Activated CD8-positive, alpha-beta memory T cell treated with anti-CD3 and anti-CD28 coated beads for 4 hours (primary cell): ENCODE measurements at places on chromosomes 3 and 15.
A peak's percentile ranks its signal among the peaks of the same experiment; 100 is the strongest.

DNA sequence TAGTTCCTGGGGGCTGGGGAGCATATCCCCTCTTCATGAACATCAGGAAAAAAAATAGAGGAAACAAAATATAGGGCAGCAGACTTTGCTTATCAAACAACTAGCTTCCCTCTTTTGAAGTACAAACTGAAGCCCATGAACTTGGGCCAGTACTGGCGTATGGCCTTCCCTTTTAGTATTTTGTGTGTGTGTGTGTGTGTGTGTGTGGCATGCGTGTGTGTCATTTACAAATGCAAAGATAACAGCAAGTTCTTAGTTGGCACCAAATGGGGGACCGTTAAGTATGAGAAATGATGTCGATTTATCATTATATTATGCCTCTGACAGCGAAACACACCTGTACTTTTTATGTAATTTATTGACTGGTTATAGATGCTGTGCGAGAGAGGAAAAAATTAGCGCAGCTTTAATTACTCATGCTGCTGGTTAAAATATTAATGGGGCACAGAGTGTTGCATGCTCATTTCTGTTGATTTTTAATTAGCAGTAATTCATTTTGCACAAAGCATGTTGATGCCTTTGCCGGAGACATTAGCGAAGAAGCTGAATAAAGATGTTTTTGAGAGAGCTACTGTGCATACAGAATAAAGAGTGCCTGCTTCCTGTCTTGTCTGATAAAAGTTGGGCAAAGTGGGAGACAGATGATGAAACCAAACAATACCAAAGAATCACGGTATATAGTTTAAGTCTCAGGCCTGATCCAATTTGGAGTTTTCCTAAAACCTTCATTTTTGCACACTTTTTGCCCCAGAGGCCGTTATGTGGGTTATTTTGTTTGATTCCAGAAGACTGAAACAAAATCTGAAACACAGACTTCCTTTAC, 297.1 kb downstream of the SATB1 start:
- no peak for DNase-seq

DNA sequence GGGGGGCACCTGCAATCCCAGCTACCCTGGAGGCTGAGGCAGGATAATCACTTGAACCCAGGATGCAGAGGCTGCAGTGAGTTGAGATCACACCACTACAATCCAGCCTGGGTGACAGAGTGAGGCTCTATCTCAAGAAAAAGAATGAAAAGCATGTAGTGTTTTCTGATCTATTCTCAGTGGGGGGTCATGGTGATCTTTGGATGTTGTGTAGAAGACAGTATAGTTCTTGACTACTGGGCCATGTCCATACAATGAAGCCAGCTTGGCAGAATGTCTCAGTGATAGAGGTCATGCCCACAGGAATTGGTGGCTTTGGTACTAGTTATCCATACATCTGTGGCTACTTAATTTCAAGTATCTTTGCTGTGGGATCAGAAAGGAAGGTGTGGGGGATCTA, 26.8 kb upstream of the NANOGP8 start:
- DNase-seq = no peak

- no peak for DNase-seq
Observed at GRCh38 chr15:65032801-65033537, 3.5 kb upstream of the MTFMT start.

DNA sequence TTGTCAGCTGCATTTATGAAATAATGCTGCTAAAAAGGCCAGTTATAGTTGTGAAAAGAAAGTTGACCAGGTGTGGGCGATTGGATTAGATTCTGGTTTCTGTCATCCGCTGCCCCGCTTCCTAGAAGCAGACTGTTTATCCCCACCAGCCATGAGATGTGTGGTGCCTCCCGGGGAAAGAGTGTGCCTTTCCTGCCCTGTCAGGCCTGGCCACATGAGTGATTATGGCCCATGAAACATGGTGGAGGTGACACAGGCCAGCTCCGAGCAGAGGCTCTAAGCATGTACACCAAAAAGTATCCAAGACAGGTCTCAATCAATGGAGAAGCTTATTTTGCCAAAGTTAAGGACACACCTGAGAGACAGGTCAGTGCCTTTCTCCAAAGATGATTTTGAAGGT, 85.4 kb upstream of the ABHD2 start:
- DNase-seq = no peak

DNA sequence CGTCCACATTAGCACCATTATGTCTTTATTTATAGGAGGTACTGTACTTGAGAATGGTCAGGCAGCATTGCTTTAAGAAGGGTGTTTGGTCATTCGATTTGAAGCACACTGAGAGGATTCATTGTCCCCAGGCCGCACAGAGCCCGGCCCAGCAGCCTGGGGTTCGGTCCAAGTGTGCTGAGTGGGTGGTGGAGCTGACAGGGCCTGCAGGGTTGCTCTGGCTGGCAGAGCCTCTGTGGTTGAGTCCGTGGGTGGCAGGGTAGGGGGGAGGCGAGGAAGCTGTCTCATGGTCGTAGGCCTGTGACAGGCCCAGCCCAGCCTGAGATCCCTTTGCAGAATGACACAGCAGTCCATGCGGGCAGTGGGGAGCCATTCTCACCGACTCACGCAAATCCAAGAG, 227.7 kb upstream of the TOPAZ1 start:
- no peak for DNase-seq

DNA sequence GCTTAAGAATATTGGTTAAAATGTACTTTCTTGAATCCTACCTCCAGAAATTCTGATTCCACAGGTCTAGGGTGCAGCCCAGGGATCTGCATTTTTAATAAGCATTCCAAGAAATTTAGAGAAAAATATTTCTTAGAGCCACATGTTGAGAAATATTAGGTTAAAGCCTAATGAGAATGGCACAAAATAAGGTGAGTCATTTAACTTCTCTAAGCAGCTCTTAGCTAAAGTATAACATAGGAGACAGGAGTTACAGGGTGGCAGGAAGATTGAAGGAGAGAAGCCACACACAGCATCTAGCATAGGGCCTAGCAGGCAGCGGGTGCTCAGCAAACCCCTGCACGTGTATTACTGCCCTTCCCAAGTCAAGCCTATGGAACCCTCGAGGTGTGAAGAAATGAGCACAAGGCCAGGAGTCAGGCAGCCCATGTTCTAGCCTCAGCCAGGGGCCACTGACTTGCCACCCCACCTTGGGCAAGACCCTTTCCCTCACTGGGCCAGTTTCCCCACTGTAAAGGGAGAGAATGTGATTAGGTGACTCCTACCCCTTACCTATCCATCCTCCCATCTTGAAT, 197.1 kb upstream of the TLE3 start:
- DNase-seq = no peak

DNA sequence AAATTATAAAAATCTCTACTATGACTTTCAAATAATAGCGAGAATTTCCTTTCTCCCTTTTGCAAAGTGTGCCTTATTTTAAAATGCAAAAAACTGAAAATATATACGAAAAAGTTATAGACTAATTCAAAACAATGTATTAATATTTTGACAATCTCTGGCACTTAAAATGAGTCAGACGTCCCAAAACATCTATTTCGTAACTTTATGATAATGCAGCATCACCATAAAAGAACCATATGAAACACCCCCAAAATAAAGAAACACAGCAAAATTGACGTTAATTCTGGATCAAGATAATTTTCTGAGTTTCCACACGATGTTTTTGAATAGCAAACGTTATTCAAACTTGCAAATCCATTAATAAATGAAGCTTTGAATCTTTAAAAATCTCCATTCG, 1.0 kb downstream of the COPS2 start:
- DNase-seq = no peak

- DNase-seq = no peak
Observed at GRCh38 chr3:149751551-149751950, 738 bp downstream of the COMMD2 start.

GRCh38 chr3:13415997-13416793, 3.9 kb downstream of the NUP210 start:
- DNase-seq = no peak

- no peak for DNase-seq
Observed at GRCh38 chr3:33392703-33393125, 47.5 kb downstream of the UBP1 start.

DNA sequence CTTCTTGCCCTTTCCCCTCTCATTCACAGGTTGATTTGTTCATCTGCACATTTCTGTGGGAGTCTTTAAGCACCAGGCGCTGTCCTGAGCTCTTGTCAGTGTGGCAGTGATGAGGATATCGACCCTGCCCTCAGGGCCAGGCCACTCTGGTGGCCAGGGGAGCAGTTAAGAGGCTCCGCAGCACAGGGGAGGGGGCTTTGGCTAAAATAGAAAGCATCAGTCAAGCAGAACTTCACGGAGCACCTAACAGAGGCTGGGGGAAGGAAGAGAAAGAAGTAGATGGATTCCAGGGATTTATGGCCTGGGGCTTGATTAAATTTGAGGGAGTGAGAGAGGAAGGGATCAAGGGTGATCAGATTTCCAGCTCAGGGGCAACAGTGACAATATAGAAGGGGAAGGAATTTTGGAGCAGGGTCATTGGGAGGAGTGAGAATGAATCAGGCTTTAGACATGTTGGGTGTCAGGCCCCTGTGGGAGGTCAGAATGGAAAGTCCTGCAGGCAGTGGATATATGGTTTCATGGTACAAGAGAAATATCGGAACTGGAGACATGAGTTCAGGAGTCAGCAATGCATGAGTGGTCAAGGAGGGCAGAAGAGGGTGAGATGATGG, 73.0 kb upstream of the GLCE start:
- no peak for DNase-seq

DNA sequence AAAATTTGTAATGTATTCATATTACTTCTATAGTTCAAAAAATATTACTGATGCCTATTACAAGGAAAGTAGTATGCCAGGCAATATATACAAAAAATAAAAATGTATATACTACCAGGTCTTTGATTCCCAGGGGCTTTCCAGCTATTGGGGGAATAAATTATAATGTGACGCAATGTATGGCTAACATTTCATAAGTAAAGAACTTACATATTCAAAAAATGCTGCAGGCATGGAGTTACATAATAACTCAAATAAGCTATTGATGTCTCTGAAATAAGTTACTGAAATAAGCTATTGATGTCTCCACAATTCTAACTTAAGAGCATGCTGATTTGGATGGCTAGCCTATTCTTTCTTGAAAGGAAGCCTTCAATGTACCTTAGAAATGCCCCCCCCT, 30.2 kb downstream of the MCCC1 start:
- DNase-seq = no peak

GRCh38 chr15:52102463-52102862, 10.1 kb downstream of the BCL2L10 start:
- no peak for DNase-seq

- DNase-seq = no peak
Observed at GRCh38 chr15:47577000-47577399, 140.3 kb upstream of the SEMA6D start.

DNA sequence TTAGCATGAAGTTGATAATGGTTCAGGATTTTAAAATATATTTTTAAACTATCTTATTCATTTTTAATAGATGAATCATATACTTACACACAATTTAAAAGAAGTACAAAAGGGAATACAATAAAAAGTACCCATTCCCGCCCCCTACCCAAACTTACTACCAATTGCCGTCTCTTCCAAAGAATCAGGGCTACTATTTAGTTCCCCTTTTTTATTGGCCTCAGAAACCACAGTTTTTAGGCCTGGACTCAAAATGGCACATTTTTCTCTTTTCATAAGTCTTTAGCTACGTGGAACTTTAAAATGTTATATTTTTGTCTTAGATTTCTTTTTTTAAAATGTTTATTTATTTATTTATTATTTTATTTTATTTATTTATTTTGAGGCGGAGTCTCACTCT, 18.0 kb downstream of the LRRK1 start:
- no peak for DNase-seq

GRCh38 chr3:177831361-177831760, 634.1 kb upstream of the TBL1XR1 start:
- no peak for DNase-seq

DNA sequence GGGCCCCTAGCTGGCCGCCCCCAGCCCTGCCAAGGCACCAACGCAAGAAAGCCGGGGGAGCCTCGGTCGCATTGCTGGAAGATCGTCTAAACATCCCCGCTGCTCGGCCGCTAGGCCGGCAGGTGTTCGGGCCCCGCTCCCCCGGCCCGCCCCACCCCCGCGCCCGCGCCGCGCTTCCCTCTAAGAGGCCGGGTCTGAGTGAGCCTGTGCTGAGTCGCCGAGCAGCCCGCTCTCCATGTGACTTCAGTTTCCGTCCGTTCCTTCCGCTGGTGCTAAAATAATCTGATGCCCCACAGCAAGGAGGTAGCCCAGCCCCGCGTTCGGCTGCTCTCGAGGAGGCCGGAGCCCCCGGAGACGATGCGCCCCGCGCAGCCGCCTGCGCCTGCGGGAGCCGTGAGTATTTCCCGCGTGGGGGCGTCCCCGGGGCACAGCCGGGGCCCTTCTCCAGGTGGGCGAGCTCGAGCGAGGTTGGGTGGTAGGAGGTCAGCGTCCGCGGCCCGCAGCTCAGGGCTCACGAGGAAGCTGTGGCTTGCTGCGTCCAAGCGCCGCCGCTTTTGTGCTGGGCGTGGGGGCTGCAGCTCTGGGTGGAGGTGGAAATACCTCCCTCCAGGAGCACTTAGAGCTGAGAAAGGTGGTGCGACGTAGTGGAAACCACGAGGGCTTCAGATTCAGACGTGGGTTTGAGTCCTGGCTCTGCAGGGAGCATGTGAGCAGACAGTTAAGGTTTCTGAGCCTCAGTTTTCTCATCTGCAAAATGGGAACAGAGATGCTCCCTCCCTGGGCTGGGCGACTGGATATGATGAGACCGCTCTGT, at the start of gene NRROS:
Gene NRROS, plus strand, starts transcription at position 212 of the 814 bp plus-strand sequence. CDS start 14,846 bp downstream, outside the sequence.
- no peak for DNase-seq

- DNase-seq = no peak
Observed at GRCh38 chr3:54206874-54207273, 84.5 kb downstream of the CACNA2D3 start.

GRCh38 chr15:71549697-71550096, 260.7 kb upstream of the NR2E3 start:
- DNase-seq = no peak

- no peak for DNase-seq
Observed at GRCh38 chr3:194871143-194871863, 185.6 kb downstream of the FAM43A start.

GRCh38 chr3:12479919-12480427, 4.3 kb upstream of the TSEN2 start:
- DNase-seq = no peak

DNA sequence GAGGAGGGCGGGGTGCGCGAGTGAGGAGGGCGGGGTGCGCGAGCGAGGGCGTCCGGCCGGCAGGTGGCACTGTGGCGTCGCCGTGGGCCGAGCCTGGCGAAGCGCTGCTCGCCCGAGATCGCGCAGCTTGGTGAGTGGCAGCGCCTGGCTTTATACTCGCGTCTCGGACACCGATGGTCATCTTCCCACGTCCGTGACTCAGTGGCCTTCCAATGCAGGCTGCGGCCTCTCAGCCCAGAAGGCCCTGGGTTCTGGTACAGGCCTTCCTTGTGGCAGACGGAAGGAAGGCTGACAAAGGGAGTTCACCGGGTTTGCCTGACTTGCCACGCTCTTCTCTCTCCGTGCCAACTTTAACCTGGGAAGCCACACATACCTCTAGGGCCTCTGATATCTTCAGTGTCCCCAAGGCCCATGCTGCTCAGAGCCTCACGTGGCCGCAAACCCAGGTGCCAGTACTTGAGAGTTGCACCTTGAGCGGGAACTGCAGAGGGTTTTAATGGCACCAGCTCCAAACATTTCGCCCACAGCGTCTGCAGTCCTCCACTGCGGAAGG, 195.3 kb upstream of the LYSMD4 start:
- DNase-seq = peak; percentile 78
